Left lung (tissue), 14 donors: ENCODE measurements at places on chromosomes 6 and 20. TPM values are rescaled to one million over a fixed set of nuclear protein-coding genes. Genes with fewer than 3 reads are reported as not detected.

DNA sequence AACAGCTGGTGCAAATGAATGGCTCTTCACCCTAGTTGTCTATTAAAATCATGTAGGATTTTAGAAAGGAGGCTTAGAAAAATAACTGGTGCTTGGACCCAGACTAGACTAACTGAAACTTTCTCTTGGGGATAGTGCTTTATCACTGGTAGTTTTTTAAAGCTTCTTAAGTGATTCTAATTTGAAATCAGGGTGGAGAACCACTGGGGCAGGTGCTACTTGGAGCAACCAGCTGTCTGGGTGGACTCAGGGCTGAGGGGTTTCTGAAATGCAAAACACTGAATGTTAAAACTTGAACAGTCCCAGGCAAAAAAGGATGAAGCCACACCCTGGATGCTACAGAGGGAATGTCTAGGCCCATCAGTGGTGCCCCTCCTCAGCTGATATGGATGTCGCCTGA lies 81.2 kb downstream of the PXDC1 start:
- DNase-seq, result no peak
- no peaks in the 10 kb centered on the region for H3K27me3 ChIP-seq
- no peak overlapping the region for H3K27ac ChIP-seq
- no peaks in the 10 kb centered on the region for H3K4me1 ChIP-seq
- H3K36me3 ChIP-seq, result no peaks in the 10 kb centered on the region

DNA sequence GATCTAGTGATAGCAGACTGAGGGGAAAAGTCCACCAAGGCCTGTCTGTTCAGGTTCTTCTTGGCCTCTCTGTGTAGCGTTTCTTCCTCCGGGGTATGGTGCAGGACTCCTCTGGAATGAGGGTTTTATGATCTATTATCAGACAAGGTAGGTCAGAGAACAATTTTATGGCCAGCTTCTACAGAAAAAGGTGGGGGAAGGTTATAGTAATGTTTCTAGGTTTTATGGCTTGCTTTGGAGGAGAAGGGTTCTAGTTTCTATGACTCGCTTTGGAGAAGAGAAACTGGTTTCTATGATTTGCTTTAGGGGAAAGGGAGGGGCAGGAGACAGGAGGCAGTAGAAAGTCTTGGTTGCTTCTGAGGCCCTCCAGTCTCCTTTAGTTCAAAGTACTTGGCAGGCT lies 144.8 kb upstream of the LAMA2 start:
- H3K36me3 ChIP-seq, result no peaks in the 10 kb centered on the region
- H3K27me3 ChIP-seq, result no peaks in the 10 kb centered on the region
- H3K4me3 ChIP-seq, result no peak overlapping the region
- DNase-seq, result no peak

GRCh38 chr6:50097966-50098640 lies 48.4 kb upstream of the DEFB112 start:
- H3K27ac ChIP-seq, result no peak overlapping the region
- H3K4me3 ChIP-seq, result no peak overlapping the region
- H3K36me3 ChIP-seq, result no peaks in the 10 kb centered on the region
- no peaks in the 10 kb centered on the region for H3K4me1 ChIP-seq

DNA sequence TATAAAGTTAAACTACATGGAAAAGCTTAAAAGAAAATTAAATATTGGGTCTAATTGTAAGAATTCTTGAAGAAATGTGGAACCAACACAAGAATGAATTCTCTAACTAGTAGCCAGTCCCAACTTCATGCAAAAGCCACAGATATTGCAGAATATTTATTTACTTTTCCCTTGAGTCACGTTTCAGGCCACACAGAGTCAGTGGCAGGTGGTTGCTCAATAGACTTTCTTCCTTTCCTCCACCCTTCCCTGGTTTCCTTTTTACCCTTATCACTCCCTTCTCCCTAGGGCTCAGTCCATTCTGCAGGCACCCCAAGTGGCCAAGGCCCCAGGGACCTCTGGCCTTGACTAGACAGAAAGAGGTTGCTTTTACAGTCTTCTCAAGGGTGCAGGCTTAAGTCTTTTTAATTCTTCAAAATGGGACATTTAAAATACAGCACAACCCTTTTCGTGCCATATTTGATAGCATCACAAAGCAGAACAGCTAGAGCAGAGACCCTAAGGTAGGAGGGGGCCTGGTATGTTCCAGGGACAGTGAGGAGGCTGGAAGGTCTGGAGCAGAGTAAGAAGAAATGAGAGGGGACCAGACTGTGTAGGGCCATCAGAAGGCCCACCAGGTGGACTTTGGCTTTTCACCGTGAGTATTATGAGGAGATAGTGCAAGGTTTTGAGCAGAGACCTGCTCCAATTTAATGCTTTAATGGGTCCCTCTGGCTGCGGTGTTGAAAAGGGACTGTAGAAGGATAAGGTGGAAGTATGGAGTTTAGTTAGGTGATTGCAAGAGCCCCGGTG lies 65.0 kb downstream of the HDDC2 start:
- H3K27me3 ChIP-seq, result no peaks in the 10 kb centered on the region
- H3K27ac ChIP-seq, result no peak overlapping the region
- no peaks in the 10 kb centered on the region for H3K4me1 ChIP-seq
- DNase-seq, result no peak
- H3K36me3 ChIP-seq, result no peaks in the 10 kb centered on the region

SIRPD gene
- 1.6 TPM for total RNA-seq

LRRN4 gene
- 26.0 TPM for total RNA-seq
